Activated naive CD4-positive, alpha-beta T cell treated with anti-CD3 and anti-CD28 coated beads, Interleukin-2, amount 10 ng/mL, durations not matched to agents 7 days and 5 days (primary cell): ENCODE measurements at places on chromosomes 12 and 14.
A peak's percentile ranks its signal among the peaks of the same experiment; 100 is the strongest.

GRCh38 chr12:113756609-113757008 lies 209.5 kb downstream of the RBM19 start:
- no peak for DNase-seq

DNA sequence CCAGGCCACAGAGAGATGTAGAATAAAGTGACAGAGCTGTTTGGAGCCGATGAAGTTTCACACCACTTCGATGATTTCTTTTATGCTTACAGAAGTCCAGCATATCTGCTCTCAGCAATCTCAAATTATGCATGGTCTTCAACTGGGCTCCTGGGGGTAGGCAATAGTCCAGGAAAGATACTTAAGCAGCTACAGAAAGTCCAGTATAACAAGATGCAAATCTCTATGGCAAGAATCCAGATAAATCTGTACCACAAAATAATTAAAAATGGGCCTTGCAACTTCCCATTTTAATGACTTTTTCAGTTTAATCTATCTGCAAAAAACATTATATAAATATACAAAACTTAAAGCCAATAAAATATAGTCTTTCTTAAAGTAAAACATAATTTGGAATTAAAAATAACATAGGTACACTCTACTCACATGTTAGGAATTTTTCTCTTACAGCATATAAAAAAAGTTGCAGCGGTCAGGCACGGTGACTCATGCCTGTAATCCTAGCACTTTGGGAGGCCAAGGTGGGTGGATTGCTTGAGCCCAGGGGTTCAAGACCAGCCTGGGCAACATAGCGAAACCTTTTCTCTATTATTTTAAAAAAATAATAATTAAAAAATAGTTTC lies 20.5 kb upstream of the RAD51AP1 start:
- no peak for DNase-seq

DNA sequence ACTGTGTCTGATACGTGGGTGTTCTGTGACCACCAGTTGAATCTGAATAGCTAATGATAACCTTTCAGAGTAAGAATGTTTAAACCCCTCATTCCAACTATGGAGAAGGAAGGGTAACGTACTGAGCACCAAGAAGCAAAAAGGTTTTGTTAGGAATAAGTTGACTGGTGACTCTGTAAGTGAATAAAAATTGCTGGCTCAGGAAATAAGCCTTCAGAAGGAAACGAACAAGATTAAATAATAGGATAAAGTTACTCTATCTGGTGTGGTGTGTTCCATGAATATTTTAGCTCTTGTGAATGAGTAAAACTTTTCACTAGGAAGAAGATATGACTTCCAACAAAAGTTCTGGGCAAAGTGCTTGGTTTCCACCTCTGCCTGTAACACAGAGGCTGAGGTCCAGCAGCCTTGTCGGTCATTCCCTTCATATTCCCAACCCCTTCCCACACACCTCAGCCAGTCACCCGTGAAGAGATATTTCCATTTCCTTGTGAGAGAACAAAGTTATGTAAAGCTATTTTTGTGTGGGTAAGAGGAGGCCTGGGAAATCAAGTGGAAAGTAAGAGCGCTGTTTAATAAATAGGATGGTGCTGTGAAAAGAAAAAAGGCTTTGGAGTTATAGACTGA lies 47.1 kb downstream of the ARF6 start:
- DNase-seq: no peak

- DNase-seq: peak; percentile 37
These were observed 9.0 kb downstream of the TMBIM6 start for GRCh38 chr12:49750027-49750995.

DNA sequence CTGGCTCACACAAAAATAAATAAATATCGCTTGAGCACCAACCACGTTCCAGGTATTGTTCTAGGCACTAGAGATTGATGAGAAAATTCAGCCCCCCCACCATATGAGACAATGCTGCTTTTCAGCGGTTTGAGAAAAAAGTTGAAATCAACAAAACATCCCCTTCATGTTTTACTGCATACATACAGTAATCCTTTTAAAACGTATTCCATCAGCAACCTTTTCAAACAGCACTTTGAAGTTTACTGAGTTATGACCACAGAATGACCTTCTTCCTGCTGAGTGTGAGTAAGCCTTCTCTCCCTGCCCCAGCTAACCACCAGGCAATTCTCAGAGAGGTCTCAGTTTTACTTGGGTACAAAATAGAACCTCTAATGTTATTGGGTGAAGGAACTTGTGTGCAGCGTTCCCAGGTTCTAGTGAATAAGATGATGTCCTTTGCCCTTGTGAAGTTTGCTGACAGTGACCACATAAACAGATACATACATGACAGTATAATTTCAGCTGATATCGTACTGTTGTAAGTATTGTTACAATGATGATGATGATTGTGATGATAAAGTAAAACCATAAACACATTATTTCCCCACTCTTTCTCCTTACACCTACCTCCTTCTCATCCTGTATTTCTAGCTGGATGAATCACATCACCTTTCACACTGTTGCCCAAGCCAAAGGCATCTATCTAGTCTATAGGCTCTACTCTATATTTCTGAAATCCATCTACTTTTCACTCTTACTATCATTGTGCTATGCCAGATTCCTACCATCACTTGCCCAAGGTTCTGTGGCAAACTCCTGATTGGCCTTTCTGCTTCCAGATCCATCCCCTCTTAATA lies 124.4 kb upstream of the KRR1 start:
- DNase-seq: no peak

- no peak for DNase-seq
These were observed 27.8 kb downstream of the TOGARAM1 start for GRCh38 chr14:44989497-44990440.

DNA sequence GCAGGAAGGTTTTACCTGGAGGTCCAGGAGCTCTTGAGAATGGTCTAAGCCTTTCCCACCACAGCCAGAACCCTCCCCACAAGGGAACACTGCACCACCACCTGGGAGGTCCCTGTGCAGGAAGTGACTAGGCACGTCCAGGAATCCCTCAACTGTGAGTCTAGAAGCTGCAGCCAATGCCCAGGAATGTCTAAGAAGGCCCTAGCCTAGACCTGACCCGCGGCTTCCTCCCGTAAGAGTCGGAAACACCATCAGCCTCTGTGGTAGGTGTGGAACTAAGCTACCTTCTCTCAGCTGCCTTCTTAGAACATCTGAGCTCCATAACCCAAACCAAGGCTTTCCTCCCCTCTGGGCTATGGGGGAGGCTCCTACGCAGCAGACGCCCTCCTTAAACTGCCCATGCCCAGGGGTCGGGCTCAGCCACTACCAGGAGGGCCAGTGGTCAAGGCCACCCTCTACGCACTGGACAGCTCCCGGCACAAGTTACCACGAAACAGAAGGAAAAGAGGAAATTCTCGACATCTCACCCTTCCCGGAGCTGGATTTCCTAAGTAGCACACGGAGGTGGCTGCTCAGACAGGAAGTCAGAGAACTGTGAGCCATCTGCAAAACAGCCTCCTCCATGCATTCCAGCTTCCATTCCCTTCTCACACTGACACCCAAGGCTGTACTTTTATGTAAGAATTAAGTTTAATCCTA lies 25.5 kb downstream of the ZFYVE21 start:
- peak; percentile 3 for DNase-seq

DNA sequence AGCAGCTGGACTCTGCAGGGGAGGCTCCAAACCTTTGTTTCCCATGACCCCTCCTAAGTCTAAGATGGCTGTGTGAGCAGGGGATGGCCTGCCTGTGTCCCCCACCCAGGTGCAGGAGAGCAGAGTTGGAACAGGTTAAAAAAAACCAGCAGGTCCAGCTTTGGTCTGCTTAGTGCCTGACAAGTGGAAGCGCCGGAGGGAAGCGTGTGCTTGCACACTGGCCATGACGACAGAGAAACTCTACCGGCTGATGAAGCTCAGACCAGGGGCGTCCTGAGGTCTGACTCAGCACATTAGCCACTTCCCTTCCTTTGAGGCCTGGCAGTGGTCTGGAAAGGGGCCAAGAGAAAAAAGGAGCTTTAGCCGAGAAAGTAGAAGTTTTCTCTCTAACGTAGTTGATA lies 280.1 kb downstream of the VRK1 start:
- no peak for DNase-seq

DNA sequence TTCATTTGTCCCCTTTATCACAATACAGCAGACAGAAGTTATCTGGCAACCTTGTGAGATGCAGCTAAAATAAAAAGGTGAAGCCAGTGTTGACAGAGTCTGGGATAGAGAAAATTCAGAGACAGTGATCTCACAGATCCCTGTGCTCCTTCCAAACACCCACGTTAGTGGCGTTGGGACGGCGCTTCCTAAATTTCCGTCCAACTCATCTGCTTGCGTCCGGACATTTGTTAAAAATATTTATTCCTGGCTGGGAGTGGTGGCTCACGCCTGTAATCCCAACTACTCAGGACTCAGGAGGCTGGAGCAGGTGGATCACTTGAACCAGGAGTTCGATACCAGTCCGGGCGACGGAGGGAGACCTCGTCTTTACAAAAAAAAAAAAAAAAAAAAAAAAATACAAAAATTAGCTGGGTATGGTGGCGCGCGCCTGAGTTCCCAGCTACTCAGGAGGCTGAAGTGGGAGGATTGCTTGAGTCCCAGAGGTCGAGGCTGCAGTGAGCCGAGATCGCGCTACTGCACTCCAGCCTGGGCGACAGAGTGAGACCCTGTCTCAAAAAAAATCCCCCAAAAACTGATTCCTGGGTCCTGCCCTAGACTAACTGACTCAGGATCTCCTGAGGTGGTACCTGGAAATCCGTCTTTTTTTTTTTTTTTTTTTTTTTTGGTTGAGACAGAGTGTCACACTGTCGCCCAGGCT lies 708 bp upstream of the TCTN1 start:
- no peak for DNase-seq

DNA sequence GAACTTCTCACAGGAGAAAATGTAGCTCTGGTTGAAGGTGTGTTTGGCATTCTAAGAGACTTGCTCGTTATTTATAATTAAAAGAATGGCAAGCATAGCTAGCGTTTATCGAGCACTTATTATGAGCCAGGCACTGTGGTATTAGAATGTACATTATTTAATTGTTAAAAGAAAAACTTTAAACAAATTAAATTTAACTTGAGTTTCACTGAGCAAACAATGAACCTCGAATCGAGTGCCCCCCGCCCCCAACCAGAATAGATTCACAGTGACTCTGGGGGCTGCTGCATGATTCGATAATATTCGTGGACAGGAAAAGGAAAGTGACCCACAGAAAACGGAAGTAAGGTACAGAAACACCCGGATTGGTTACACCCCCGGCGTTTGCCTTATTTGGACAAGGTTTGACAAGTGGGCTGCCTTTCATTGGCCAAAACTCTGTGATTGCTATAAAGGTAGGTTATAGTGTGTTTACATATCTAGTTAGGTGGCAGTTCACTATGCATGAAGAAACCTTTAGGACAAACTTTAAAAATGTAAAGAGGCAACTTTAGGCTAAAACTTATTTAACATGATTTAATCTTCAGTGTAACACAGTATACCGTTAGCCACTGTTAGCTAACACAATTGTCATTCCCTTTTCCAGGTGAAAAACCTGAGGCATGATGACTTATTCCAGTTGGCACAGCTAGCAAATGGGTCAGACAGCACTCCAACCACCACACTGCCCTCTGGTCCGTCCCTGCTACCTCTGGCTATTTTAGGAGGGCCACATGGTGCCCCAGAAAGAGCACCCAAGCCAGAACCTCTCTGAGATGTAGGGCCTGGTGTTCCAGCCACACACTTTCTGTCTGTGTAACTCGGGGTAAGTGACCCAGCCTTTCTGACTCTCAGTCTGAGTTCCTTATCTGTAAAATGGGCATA lies 7.1 kb downstream of the SCNN1A start:
- DNase-seq: no peak

DNA sequence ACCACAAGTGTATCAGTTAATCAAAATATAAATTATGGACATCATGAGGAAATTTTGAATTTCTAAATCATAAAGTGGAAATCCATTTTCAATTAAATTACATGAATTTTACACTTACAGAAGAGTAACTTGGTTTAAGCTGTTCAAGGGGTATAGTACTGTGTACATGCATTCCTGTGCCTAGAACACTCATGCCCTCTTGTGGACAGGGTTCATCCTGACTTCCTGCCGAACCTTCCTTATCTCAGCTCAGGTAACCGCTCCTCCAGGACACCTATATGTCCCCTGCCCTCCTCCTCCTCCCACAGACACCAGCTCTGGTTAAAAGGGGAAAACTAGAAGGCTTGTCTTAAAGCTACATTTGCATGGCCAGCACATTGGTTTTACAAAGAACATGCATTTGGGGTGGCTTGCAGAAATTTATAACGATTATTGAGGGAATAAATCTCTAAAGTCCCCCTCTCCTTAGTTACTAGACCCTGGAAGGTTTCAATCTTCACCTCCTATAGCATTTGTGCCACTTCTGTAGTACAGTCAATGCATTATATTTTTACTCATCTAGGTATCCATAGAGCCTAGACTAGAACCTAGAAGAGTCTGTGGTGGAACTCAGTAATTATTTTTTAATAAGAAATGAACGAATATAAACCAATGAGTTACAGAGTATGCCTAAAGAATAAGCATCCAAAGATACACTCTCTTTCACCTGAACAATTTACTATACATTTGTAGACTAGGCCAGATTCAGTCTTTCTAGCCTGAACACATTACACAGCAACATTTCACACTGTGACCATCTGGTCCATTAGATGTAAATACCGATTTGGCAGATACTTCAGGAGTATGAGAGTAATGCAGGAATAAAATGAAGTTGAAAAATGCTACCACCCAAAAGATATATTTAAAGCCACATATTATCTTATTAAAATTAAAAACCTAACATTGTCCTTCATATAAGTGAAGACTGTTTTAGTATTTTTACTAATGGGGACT lies 345.6 kb downstream of the PAWR start:
- DNase-seq: peak; percentile 20

DNA sequence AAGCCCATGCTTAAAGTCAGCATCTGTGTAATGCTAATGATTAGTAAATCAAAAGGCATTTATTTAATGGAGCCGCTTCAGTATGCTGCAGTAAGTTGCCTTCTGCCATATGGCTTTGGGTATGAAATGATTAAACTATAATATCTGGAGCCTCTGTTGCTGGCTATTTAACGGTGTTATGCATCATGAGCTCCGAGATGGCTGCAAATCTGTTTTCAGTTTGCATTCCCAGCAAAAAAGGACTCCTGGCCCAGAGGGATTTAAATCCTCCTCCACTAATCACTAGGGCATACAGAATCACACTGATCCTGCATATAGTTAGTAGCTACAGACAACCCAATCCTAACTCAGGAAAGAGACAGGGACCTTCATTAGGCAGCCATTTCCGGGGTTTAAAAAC lies 171.5 kb upstream of the EEA1 start:
- no peak for DNase-seq

DNA sequence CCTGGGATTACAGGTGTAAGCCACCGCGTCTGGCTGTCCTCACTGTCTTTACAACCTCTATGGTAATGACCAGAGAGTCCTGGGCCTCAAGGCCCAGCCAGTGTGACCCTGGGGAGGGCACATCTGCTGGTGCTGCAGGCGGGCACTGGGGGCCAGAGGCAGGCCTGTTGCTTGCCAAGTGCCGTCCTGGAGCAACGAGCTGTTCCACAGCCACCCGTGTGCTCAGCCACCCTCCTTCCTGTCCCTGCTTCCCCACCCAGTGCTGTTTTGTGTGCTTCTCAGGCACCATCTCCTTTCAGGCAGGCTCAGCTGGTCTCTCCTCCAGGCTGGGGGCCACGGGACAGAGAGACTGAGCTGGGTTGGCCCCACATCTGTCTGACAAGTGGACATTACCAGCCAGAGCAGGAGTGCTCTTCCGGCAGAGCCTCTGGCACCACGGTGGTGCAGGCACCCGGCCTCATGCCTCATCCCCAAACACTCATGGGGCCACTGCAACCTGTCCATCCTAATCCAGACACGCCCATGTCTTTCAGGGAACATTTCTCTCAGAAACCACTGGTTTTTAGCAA lies 9.0 kb downstream of the SLC25A47 start:
- peak; percentile 18 for DNase-seq
